ENCODE measurements at places on chromosomes 4 and X.

GRCh38 chr4:37891260-37892159 is 626 bp downstream of the TBC1D1 start:
- no peak for DNase-seq

DNA sequence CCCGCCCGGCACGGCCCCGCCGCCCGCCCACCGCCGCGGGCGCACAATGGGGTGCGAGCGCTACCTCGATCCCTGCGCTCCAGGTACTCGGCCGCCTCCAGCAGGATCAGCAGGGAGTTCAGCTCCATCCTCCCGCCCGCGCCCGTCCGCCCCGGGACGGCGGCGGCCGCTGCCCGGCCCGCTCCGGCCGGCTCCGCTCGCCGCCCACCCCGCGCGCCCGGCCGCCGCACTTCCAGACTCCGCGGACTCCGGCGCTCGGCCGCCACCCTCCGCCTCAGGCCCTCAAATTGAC is at the start of gene MXD4:
TSS of gene MXD4 (minus strand) at position 257 of the 292 bp plus-strand sequence. CDS start at position 128, 129 bp downstream.
- no peak for DNase-seq

DNA sequence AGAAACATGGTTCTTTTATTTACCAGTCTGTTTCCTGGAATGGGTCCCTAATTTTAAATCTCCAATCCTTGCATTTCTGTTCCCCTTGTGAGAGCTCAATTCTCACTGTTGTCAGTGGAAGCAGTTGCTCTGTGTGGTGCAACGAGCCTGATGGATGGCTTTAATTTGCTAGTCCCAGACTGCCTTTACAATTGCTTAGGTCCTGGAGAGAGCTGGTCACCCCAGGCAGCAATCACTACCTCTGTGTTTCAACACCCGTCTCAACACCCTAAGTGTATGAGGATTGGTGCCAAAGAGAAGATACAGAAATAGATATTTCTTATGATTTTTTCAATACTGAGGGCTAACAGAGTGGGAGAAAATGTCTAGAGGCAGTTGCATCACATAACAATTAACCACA is 873.8 kb downstream of the GLUD2 start:
- no peak for DNase-seq

DNA sequence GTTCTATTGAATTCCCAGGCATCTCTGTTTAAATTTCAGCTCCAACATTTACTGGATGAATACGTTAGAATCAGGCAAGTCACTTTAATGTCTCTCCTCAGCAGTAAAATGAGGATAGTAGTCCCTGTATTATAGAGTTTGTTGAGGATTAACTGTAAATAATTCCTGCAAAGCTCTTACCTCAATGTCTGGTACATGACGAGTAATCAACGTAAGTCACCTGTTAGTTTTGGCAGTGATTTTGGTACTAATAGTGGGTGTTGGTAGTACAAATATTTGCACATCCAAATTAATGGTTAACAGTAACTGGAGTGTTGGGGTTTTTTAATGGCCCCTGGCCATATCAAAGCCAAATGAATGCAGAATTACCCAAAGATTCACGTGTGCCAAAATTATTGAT is 189.8 kb upstream of the GALNT7 start:
- DNase-seq, result no peak

GRCh38 chr4:185587427-185588161 is 52.3 kb upstream of the PDLIM3 start:
- DNase-seq, result no peak

DNA sequence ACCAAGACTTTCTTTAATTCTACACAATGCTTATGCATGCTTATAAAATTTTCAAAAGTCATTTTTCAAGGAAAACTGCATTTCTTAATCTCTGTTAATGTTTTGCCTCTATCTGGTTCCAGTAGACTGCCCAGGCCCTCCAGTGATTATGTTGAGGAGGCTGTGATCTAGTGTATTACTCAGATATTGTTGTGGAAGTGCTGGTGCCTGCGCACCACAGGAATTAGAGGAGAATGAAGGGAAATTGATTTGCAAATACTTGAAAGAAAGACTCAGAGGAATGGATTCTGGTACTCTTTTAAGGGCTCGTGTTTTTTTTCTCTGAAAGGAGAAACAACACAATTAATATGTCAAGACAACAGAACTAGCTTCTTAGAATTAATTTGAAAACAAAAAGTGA is 1015.1 kb downstream of the RPA4 start:
- DNase-seq, result no peak

- DNase-seq, result no peak
Measured at GRCh38 chrX:128622296-128622695, 570.1 kb upstream of the ACTRT1 start.

All from AG09319 (cell line).